Amygdala (tissue), 56 donors: ENCODE measurements at places on chromosomes 13 and 19.

- DNase-seq: no peak
Observed at GRCh38 chr19:18494267-18494607, 27.6 kb downstream of the ELL start.

DNA sequence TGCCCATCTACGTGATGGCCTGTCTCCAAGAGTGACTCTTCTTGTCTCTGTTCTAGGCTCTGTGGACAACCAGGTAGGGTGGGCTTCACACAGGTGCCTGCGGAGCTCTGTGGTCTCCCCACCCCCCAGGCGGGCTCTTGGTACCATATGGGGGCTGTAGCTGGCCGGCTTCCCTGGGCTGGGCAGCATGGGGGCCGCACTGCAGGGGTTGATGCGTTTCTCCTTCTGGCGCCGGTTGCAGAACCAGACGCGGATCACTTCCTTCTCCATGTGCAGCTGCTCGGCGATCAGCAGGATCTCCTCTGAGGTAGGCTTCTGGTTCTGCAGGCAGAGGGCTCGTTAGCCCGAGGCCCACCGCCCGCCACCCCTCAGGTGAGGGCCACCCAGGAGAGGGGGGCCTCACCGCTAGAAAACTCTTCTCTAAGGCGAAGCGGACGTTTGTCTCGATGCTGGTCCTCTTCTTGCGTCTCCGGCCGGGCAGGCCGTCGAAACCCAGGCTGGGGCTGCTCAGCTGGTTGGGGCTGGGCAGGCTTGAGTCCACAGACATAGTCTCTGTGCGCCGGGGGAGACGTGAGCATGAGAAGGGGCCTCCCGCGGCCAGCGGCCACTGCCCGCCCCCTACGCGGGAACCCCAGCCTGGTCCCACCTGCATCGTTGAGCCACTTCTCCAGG, 19.3 kb downstream of the ZNF574 start:
- DNase-seq: no peak

DNA sequence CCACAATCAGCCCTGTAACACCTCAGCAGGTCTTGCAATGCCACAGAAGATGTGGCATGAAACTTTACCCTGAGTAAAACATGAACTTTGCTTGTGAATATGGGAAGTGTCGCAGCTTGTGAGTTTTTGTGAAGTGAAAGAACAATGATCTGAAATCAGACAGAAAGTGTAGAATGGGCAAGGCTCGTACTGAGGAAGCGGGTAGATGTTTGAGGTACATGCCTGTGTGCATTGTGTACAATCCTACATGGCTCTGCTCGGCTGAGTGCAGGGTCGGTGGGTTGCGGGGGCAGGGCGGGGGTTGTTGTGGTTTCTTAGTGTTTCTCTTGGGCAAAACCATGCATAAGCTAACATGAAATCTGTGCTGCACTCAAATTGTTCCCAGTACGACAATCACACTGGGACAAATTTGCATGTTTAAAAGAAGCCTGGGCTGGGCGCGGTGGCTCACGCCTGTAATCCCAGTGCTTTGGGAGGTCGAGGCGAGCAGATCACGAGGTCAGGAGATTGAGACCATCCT, 1.1 kb downstream of the NLRP13 start:
- DNase-seq: no peak

- DNase-seq: no peak
Observed at GRCh38 chr19:19570571-19570970, 32.5 kb downstream of the CILP2 start.

- no peak for DNase-seq
Observed at GRCh38 chr19:46063201-46063600, 22.4 kb upstream of the IGFL4 start.

GRCh38 chr19:19663256-19664120, at the start of gene ATP13A1:
TSS of gene ATP13A1 (minus strand) at chr19:19663676. CDS start at chr19:19663666, 10 bp downstream.
- DNase-seq: peak; percentile 93

DNA sequence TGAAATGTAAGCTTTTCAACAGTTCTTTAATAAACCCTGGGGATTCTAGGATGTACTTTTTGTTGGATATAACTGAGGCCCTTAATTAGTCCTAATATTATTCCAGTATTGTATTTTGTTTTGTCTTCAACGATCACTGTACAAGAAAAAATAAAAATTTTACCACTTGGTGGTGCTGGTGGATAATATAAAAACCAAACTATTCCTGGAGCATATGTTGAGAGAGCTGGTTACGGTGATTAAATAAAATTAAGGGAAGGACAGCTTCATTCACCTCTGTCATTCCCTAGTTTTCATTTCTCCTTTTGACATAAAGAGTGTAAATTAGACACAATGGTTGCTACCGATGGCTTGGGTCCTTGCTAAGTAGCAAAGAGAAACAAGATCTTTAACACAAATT, 598.6 kb upstream of the PCDH20 start:
- no peak for DNase-seq

DNA sequence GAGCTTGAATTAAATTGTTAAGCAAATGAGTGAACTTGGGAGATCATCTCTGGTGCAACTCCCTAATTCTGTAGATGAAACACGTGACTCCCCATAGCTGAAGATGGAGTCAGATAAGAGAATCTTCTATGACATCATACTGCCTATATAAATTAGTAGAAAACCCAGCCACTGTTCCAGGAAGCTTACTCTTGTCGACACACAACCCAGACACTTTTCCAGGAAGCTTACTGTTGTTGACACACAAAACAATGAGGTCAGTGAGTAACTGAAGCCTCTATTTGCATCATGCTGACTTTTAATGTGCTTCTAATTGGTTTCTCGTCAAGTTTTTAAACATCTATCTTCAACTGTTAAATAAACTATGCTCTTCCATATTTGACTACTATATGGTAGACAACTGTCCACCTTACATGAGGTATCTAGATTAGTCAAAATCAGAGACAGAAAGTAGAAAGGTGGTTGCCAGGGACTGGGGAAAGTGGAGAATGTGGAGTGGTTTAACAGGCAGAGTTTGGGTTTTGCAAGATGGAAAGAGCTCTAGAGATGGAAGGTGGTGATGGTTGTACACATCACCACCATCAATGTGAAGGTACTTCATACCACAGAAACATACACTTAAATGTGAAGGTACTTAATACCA, 168.2 kb downstream of the FGF14 start:
- no peak for DNase-seq

DNA sequence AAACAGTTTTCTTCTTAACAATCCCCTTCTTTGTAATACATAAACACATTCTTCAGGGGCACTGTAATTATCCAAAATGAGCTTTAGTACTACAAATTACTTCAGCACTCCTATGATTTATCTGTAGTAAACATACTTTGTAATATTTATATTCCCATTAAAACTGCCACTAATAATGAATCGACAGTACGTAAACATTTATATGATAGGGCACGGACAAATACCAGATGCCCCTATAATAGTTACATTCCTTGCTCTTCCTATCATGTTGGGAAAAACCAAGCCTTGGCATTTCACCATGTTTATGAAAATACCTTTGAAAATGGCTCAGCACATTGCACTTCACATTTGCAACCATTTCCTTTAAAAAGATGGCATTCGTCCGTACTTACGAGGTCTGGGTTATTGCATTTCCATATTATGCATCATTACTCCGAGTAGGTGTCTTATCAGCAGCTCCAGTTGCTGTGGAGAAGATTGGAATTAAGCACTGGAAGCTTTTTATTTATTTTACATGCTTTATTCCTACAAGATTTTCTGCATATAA, 1043.4 kb downstream of the DIAPH3 start:
- DNase-seq: no peak

- peak; percentile 73 for DNase-seq
Observed at GRCh38 chr19:12801466-12802266, at the start of the genes PRDX2 and THSD8. TSS of gene PRDX2 (minus strand) at chr19:12801800. CDS start at chr19:12801261, 539 bp downstream. TSS of gene THSD8 (plus strand) at chr19:12802069. CDS start at chr19:12802072, 3 bp downstream.

DNA sequence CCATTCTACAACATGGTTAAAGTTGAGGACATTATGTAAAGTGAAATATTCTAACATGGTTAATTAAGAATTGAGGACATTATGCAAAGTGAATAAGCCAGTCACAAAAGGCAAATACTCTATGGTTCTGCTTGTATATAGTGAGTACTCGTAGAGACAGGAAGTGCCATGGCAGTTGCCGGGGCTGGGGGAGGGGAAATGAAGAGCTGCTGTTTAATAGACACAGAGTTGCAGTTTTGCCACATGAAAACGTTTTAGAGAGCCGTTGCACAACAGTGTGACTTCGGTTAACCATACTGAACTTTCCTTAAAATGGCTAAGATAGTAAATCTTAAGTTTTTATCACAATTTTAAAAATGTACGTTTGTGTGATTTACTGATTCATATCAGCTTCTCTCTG, 176.9 kb downstream of the SHISA2 start:
- no peak for DNase-seq

DNA sequence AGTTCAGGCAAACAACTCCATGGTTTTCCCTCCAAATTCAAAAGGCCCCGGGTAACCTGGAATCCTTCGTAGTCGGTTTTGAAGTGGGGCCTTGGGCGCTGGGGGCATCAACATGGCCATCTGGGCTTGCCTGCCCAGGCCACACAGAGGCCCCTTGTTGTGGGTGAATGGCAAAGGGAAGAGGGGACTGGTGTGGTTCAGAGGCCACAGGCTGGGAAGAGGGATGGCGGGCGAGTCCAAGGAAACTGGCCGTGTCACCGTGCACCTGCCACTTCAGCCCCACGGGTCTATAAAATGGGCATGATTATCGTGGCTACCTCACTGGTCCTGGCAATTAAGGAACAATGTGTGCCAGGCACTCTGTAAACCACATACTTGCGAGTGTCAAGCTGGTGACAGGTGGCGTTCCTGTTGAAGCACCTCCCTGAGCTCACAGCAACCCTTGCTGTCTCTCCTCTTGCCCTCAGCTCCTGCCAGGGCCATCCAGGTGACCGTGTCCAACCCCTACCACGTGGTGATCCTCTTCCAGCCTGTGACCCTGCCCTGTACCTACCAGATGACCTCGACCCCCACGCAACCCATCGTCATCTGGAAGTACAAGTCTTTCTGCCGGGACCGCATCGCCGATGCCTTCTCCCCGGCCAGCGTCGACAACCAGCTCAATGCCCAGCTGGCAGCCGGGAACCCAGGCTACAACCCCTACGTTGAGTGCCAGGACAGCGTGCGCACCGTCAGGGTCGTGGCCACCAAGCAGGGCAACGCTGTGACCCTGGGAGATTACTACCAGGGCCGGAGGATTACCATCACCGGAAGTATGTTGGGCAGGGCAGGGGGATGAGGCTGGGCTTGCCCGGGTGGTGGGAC, 1.3 kb downstream of the LSR start:
- no peak for DNase-seq

DNA sequence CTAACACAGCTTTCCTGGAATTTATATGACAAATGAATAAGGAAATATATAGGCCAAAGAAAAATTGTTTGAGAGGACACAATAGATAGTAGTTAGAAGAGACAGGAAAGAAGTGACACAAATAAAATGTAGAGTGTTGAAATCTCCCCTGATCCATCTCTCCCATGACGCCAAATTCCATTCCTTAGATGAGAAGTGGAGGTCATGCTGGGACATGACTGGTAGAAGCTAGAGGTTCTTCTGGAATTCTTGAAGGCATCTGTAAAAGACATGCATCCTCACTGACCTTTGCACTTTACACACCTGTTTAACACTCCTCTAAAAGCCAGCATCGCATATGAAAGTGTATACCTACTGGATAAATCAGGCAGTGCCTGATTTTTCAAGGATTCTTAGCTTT, 67.8 kb downstream of the DGKH start:
- no peak for DNase-seq

DNA sequence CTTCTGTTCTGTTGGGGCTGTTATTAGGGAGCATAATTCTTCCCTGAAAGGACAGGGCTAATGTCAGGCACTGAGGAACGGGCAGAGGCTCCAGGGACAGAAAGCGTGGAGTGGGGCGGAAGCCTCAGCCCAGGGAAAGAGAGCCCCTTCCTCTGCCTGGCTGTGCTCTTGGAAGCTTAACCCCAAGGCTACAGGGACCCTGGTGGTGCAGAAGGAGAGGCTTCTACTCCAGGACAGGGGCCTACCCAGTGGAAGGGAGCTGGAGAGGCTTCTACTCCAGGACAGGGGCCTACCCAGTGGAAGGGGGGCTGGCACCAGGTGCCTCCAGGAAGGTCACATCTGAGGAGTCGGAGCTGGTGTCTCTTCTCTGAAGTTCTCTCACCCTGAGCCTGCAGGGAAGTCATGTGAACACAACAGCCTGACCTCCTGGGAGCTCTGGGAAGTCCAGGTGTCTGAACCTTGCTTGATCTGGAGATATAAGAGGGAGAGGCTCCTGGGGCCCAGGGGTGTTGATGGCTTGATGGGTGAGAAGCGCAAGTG, 159.5 kb upstream of the SOX1 start:
- DNase-seq: no peak

- no peak for DNase-seq
Observed at GRCh38 chr13:64672751-64673150, 2557.4 kb downstream of the PCDH9 start.

DNA sequence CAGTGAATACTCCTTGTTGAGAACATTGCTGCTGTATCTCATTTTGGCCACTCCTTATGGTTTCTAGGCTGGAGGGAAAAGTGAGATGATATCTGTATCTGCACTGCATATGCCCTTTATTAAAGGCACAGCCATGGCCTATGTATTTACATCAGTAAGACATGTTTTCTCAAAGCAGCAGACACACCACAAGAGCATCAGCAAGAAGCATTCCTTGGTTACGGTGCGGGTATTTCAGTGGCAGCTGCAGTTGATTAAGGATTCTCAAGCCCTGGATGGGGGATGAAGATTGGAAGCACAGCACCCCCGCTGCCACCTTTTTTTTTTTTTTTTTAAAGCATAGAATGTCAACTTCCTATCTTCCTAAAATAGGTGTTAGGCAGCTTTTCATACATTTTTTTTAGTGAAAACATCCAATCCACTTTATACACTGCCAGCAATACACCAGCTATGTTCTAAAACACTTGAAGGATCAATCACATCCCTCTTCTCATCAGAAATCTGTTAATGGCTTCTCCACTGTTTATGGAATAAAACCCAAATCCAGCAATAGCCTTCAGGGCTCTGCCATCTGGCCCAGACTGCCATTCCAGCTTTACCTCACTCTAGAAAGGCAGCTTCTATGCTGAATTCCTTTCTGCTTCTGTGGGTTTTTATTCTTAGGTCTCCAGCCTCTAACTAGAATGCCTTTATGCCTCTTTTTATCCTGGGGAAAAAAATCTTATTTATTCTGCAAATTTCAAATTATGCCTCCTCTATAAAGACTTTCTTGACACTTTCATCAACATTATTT, 331.0 kb downstream of the DNAJC15 start:
- no peak for DNase-seq

- DNase-seq: no peak
Observed at GRCh38 chr13:33191425-33192210, 93.9 kb downstream of the STARD13 start.

DNA sequence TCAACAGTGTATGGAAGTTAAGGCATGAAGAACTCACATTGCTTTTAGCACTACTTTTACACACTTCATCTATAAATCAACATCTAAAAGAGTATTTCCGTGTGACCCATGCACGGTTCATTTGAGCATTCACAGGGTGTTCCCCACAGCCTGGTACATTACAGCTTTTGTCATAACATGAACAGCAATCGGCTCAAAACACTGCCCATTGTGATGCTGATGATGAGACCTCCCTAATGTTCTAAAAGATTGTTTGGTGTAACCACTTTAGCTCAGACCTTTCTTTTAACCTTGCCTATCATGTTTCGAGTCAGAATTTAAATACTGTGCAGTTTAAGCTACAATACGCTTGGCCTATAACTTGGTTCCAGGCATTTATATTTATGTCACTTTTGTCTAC, 4.1 kb upstream of the KLF5 start:
- DNase-seq: no peak

GRCh38 chr19:6590258-6590826, 608 bp downstream of the CD70 start:
- no peak for DNase-seq

- no peak for DNase-seq
Observed at GRCh38 chr13:46313432-46314257, 73.4 kb downstream of the RUBCNL start.

- DNase-seq: no peak
Observed at GRCh38 chr13:57438072-57438471, 193.5 kb upstream of the PCDH17 start.

- no peak for DNase-seq
Observed at GRCh38 chr19:1626417-1627010, 21.3 kb upstream of the UQCR11 start.
